ENCODE measurements at places on chromosomes 7 and 10.

- DNase-seq = no peak
Observed at GRCh38 chr10:69223028-69223342, 2.9 kb downstream of the HKDC1 start.

DNA sequence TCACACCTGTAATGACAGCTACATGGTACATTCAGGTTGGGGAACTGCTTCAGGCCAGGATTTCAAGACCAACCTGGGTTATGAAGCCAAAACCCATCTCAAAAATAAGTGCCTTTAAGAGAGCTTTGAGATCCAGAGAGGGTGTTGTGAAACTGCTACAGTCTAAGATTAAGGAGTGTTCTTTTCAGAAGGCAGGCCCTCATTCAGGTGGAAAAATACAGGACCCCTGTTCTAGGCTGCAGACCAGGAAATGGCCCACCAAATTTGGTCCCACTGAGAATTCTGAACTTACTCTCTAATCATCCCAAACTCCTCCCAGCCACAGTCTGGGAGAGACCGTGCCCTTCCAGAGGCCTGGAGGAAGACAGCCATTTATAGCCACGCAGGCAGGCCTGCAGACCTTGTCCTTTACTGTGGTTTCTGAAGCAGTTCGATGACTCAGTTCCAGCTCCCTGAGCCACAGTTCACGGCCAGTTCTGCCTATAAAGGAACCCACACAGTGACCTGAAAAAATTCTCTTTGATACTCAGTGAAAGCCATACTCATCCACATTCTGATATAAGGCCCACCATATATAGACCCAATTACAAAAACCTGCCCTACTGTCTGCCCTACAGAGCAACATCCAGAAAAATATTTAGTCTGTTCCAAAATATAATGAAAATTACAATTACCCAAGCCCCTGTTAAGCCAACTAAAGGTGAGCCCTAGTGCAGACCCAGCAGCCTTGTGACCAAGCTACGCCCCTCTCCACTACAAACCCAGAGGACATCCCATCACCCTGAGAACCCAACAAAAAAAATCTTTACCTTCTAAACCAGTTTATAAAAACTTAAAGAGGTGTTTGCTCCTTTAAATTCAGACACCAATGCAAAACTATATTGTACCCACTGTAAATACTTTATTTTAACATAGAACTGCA, 21.2 kb downstream of the ZNF680 start:
- no peak for DNase-seq

- DNase-seq = no peak
Observed at GRCh38 chr10:74593470-74593869, 232.9 kb upstream of the KAT6B start.

GRCh38 chr10:47048526-47048905, 137.3 kb downstream of the PTPN20 start:
- no peak for DNase-seq

DNA sequence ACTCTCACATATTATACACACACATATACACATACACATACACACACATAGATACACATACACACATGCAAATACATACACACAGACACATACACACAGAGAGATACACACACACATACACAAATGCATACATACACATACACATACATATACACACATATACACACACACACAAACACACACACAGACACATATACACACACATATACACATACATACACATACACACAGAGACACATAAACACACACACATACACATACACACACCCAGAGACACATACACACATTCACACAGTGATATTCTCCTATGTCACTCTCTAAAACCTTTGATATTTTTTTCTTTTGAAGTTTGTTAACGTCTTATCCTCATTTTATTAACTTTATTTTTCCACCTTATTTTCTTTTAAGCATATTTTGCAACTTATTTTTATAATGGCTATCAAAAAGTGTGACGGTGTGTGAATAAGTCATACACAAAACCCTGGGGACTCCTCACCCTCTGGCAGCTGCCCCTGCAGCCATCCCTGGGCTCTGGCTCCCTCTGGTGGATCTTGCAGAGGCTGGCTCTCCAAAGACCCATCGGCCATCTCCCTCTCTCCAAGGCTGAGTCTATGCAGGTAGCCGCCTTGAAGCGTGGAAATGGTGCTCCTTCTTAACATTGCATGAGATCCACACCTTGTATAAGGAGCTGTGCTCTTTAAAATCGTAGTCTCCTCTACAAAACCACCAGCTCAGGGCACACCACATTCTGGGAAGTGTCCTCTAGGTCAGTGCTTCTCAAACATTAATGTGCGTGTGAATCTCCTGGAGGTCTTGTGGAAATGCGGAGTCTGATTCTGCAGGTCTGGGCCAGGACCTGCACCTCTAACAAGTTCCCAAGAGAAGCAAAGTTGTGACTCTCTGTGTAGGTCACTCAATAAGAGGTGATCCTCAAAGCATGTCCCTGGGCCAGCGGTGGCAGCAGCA, 4.1 kb upstream of the C10orf120 start:
- peak; percentile 18 for DNase-seq

DNA sequence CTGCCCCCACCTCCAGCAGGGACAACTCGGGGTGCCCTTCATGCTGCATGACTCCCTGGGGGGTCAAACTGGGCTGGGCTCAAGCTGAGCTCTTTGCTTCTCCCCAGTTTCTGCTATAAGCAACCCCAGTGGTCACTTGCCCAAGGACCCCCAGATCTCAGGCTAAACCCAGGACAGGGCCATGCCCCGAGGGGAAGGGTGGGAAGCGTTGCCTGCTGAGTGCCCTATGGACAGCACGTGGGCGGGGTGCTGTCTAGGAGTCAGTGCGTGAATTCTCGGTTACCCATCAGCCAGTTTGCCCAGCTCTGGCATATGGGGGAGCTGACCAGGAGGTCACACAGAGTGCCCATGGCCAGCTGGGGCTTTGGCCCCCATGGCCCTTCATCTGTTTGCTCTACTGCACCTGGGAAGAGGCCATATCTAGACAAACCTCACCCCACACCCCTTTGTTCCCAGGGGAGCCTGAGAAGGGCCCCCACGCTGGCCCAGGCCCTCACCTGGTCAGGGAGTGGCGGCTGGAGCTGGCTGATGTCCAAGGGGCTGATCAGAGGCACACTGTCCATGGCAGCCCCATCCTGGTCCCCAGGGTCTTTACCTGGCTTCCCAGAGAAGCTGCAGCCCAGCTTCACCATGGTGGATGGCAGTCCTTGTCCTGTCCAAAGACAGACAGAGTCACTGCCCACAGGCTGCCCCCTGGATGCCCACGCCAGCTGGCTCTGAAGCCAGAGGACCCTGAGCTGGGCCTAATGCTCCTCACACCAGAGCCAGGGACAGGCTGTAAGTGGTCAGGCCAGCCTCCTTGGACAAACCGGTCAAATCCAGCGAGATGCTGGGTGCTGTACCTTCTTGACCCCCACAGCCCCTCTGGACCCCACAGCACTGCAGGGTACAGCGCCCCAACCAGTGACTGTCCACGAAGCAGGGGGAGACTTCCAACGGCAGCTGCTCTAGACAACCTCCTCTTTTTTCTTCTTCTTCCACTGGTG, 8.0 kb downstream of the CALY start:
- no peak for DNase-seq

GRCh38 chr7:17608114-17608833, 309.8 kb downstream of the AHR start:
- no peak for DNase-seq

DNA sequence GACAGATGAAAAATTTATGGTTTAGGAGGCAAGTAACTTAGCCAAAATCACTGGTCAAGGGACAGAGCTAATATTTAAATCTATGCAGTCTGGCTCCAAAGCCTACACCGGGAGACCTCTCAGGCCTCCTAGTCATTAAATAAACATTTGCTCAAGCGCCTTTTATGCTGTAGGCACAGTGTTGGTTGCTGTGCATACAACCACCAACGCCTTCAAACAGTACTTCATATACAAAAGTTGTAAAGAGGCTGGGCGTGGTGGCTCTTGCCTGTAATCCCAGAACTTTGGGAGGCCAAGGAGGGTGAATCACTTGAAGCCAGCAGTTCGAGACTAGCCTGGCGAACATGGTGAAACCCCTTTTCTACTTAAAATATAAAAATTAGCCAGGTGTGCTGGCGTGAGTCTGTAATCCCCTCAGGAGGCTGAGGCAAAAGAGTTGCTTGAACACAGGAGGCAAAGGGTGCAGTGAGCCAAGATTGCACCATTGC, 159.8 kb downstream of the MAGI2 start:
- DNase-seq = no peak

- DNase-seq = no peak
Observed at GRCh38 chr10:102959360-102959759, 41.3 kb downstream of the CNNM2 start.

DNA sequence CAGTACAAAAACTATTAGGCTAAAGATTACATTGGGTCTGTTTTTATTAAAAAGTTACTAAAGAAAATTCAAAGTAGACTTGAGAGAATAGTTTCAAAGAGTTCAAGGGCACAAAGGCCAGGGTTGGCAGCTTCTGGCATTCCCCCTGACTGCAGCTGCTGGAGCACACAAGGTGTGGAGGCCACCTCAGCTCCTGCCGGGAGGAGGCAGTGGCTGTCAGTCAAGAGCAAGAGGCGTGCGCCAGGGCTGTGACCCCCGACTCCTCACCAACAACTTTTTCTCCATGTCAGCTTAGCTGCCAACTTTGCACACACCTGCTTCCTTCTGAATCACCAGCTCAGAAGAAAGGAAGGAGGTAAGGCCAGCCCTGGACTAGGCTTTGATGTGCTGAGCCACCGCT, 144.6 kb upstream of the PLXNA4 start:
- no peak for DNase-seq

DNA sequence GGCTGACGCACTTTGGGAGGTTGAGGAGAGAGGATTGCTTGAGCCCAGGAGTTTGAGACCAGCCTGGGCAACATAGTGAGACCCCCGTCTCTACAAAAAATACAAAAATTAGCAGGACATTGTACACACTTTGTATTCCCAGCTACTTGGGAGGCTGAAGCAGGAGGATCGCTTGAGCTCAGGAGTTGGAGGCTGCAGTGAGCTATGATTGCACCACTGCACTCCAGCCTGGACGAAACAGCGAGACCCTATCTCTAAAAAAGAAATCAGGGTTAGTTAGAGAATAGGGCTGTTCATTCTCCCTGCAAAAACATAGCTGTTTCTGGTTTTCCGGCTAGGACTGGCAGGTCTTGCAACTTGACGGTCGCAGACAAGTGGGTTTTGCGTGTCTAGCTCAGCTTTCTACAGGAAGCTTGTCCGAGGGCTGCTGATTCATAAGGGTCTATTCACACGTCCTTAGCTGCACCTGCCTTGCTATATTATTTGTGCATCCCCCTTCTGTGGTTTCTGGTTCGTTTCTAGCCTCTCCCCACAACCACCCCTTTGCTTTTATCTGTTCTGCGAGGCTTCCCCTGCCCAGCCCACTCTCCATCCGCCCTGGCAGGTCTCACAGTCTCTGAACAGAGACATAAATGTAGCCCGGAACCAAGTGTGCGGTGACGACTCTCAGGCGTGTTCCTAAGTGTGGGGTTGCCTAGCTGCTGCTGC, 10.7 kb downstream of the AMZ1 start:
- DNase-seq = no peak

DNA sequence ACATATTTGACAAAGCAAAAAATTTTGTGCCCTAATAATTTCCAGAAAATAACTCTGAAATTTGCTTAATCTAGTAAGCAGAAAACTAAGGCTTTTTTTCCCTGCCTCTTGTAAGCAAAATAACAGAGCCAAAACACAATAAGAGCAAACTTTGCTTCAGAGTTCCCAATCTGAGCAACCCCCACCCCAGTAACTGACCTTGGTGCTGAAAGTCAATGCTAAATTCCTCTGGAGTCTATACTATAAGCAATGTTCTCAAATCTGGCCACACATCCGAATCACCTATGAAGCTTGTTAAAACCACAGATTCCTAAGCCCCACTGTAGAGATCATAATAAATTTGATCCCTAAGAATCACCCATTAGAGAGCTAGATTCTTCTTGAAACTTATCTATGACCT, 150.5 kb downstream of the ELAPOR2 start:
- DNase-seq = no peak

GRCh38 chr7:20141666-20142065, 75.5 kb downstream of the MACC1 start:
- DNase-seq = peak; percentile 79

- DNase-seq = no peak
Observed at GRCh38 chr7:75619636-75620035, 119.1 kb downstream of the HIP1 start.

GRCh38 chr10:58797356-58797755, 284.7 kb downstream of the BICC1 start:
- DNase-seq = no peak

- DNase-seq = no peak
Observed at GRCh38 chr10:110207805-110208613, 604 bp downstream of the MXI1 start.

DNA sequence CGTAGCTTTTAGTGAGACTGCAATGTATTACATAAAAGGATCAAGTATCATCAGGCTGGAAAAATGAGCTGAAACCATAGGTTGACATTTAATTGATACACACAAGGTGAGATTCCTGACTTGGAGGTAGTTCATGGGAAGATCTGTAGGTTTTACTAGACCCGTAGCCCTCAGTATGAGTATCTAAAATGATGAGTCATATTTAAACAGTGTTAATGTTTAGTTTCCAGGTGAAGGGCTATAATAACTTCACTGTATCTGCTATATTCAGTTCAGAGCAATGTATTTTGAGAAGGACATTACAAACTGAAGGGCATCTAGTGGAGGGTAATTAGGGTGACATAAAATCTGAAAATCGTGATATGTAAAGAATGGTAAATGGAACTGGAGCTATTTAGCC, 35.0 kb downstream of the ENTPD1 start:
- DNase-seq = no peak

DNA sequence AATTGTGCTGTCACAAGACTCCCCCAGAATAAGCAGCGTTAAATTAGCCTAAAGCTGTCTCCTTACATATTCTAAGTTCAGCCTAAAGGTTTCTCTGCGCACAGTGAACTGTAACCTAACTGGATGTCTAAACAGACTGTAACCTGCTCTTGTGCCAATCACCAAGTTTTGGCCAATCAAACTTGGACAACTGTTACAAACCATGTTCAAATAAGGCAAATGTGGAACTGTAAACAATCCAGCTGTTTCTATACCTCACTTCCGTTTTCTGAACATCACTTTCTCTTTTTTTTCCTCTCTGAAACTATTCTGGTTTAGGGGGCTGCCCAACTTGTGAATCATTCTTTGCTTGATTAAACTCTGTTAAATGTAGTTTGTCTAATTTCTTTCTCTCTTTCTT, 252.2 kb upstream of the HABP2 start:
- DNase-seq = no peak

DNA sequence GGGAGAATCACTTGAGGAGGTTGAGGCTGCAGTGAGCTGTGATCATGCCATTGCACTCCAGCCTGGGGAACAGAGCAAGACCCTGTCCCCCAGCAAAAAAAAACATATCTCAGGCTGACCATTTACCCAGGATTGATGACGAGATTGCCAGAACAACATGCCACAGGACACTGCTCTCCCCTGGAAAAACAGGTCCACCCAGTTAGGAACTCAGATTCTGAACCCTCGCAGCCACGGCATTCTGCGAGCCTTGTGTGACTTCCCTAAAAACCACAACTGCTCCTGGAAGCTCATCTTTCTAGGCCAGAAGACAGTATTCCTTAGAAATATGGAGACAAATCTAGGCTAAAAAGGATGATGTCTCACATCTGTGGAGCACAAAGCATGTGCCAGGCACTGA, 42.1 kb upstream of the SH2B2 start:
- no peak for DNase-seq

All from COR-L47 (cell line).